ENCODE measurements at places on chromosomes 6 and 20.

GRCh38 chr6:124164343-124164742 lies 360.7 kb downstream of the NKAIN2 start:
- DNase-seq, result peak; percentile 49

DNA sequence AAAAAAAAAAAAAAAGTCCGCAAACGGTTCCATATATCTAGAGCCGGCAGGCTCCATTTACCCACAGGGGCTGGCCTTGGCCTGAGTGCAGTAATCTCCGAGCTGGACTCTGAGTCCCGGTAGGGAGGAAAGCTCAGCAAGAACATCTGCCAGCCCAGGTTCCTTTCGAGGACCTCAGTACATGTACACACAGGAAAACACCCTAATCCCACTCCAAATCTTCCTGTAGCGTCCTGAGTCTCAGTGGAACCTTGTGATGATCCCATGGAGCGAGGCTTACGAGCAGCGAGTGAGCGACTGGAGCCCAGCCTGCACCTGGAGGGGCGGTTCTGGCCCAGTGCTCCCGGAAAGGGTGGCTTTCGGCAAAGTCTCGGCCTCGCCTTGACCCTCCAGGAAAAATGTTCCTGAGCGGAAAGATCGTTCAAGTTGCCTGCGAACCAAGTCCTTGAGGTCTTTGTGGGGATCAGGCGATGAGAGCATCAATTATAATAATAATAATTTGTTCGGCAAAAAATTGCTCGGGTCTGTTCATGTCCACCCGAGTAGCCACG lies 32.1 kb downstream of the PRSS16 start:
- DNase-seq, result no peak

GRCh38 chr20:63911176-63911575 lies 16.2 kb downstream of the DNAJC5 start:
- no peak for DNase-seq

GRCh38 chr6:15775076-15775634 lies 112.3 kb upstream of the DTNBP1 start:
- DNase-seq, result no peak

- DNase-seq, result no peak
Measured at GRCh38 chr20:3514012-3514642, 43.3 kb downstream of the ATRN start.

DNA sequence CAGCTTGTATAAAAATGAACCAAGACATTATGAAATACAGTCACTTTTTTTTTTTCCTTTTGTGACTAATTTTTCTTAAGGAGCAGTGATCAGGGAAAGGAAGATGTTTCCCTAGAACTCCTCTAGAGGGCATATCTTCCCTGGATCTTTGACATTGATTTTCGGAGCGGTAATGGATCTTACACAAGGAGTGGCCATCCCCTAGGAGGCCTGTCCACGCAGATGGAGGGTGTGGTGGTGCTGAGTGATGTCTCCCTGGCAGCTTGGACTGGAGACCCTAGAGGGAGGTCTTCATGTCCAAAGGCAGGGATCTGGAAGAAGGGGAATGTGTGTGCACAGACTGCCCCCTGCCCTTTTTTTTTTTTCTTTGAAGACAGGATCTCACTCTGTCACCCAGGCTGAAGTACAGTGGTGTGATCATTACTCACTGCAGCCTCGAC lies 7.0 kb upstream of the KIFC1 start:
- DNase-seq, result peak; percentile 35

DNA sequence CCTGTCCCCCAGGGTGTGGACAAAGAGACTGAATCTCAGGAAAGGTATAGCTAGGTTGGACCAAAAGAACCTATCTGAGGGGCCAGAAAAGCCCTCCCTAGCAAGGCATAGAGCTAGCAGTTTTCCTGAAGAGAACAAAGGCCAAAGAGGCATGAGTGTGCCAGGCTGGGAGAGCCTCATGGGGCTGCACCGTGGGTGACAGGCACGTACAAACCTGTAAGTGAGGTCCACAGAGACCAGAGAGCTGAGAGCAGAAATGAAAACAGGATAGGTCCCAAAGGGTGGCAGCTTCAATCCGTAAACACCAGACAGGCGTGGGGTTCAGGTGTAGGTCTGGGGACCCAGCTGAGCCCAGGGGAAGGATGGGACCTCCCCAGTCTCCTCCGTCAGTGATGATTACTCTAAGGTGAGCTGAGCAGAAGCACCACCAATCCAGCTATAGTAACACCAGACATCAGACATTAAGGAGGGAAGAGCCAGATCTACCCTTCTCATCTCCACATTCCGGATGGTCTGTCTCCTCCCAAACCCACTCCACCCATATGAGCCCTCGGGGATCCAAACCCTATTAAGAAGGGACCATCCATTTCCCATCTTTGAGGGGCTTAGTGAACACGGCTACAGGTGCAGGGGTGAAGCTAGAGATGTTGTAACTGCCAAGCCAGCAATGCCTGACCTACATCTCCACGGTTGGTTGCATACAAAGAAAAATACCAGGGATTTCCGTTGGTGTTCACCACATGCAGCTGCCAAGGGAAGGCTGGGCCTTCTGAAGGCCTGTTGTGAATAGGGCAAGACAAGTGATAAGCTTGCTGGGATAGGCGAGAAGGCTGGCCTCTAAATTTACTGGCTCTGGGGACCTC lies 38.3 kb downstream of the BCL2L1 start:
- no peak for DNase-seq

GRCh38 chr6:124659427-124659826 lies 302.8 kb upstream of the RNF217 start:
- no peak for DNase-seq

DNA sequence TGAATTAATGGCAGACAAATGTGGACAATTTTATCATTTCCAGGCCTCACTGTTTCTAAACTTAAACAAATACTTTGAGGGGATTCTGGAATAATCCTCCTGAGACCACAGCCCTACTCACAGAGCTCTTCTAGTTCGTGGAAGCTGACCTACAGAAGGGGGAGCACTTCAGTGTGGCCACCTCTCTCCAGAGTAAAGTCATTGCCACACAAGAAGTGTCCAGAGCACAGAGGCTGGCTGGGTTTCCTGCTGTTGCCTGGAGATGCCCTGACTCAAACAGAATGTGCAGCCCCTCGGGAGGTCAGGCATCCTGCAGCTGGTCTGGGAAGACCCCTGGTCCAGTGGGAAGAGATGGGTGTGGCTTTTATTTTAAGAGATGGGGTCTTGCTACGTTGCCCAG lies 110.9 kb downstream of the QRSL1 start:
- no peak for DNase-seq

GRCh38 chr20:14716351-14716801 lies 379.0 kb upstream of the FLRT3 start:
- DNase-seq, result no peak

GRCh38 chr6:41651962-41652657 lies 13.8 kb downstream of the MDFI start:
- DNase-seq, result no peak

GRCh38 chr6:131997429-131998153 lies 46.4 kb upstream of the CCN2 start:
- no peak for DNase-seq

DNA sequence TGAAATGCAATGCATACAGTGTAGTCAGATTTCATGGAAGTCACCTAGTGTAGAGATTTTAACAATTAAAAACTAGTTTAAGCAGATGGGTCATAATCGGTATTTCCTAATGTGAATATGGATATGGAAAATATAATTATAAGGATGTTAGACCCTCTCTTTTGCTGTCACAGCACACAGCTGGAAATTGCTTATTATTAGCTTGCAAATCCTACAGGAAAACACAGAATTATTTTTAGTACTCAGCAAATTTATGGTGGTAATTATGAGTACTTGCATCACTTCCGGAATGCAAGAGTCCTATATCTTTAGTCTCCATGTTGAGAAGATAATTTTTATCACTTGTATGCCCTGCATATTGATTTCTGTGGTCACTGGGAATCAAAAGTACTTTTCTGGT lies 993.6 kb downstream of the KIF16B start:
- no peak for DNase-seq
